Hepatocyte (in vitro differentiated cells): ENCODE measurements at places on chromosomes 1 and 21.

DNA sequence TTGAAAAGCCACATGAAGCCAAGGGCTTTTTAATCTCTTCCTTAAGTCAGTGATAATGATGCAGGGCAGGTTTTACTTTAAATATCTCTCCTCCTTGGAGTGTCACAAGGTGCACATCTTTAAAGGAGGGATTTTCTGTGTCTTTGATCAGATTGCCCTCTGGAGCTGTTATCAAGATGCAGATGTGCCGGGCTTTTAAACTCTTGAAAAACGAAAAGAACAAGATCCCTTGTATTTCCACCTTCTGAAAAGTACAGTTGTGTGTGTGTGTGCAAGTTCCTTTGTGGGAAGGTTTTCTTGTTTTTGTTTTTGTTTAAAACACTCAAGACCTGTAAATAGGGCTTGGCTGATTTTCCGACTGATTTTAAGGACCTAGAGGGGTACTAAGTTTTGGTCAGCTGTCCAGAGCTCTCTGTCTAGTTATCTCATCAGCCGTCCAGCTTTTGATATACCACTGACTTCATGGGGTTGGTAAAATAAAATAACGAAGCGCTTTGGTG, 1.6 kb downstream of the MARK1 start:
- DNase-seq: no peak

- DNase-seq: no peak
These were observed 1.4 kb downstream of the IFFO2 start for GRCh38 chr1:18955131-18955440.

GRCh38 chr1:115842948-115843347, 2.0 kb upstream of the NHLH2 start:
- no peak for DNase-seq

GRCh38 chr21:45639206-45640000, 4.1 kb upstream of the PCBP3 start:
- DNase-seq: no peak

GRCh38 chr1:1314237-1314586, 5.8 kb downstream of the PUSL1 start:
- no peak for DNase-seq

DNA sequence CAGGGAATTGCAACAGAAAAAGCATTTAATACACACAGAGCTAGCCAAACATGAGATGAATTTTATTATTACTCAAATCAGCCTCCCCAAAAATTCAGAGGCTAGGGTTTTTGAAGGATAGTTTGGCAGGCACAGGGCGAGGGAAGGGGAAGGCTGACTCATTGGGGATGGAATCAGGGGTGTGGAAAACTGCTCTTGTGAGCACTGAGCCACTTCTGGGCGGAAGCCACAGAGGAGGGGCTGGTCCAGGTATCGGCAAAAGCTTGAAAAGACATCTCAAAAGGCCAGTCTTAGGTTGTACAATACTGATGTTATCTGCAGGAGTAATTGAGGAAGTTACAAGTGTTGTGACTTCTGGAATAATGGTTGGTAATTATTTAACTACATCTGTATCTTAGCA, 109.4 kb downstream of the TLR5 start:
- no peak for DNase-seq

GRCh38 chr1:77316966-77317365, 35.1 kb downstream of the AK5 start:
- no peak for DNase-seq

DNA sequence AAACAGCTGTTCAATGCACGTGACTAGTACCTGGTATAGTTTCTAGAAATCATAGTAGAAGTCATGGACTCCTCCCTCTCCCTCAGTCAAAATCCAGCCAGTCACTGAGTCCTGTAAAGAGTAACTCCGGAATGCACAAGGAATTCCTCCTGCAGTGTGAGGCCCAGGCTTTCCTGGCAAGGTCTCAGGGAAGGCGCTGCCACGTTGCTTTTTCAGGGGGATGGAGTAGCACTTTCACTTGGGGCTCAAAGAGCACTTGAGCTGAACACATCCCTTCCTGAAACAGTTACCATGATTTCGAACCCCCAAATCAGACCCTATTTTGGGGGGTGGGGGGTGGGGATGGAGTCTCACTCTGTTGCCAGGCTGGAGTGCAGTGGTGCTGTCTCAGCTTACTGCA, 26.4 kb upstream of the LRRC8D start:
- DNase-seq: peak; percentile 17

- DNase-seq: no peak
These were observed 131.6 kb upstream of the IVNS1ABP start for GRCh38 chr1:185448591-185449186.
